Fibroblast of the conjunctiva (primary cell): ENCODE measurements at places on chromosomes 12 and 14.

- no peak for DNase-seq
These were observed 56.7 kb upstream of the LRFN5 start for GRCh38 chr14:41549821-41550607.

GRCh38 chr14:91349481-91350074, 68.0 kb downstream of the CCDC88C start:
- no peak for DNase-seq

- peak; percentile 28 for DNase-seq
These were observed 6.5 kb downstream of the C12orf43 start for GRCh38 chr12:121009741-121010140.

GRCh38 chr12:48690436-48690835, 8.4 kb upstream of the KANSL2 start:
- no peak for DNase-seq

DNA sequence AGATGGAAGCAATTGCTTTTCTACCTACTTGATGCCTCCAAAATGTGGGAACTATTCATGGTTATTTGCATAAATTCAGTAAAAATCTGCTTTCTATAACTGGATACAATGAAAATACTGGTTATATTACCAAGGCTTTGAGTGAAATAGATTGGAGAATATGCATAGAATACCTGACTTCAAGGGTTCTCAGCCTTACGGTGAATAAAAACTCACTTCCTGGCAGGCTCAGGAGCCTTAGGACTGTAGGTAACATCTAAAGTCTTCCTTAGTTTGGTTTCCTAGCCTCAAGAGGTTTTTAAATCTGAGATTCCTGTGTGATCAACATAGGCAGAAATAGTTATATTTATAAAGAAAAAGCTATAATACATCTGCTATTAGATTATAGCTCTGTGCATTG, 158.6 kb downstream of the SLC41A2 start:
- DNase-seq, result no peak

DNA sequence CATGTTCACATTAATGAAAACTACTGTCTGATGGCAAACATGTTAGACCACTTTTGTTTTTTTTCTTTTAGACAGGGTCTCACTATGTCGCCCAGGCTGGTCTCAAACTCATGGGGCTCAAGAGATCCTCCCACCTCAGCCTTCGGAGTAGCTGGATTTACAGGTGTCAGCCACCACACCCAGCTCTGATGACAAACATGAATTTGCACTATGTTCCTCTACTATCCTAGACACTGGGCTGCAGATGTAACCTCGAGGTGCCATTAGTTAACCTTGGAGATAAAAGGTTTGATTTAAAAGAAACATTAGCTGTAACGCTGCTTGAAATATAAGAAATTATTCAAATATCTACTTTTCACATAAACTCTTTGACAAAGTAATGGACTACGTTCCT, 8.1 kb downstream of the VPS37B start:
- DNase-seq, result no peak

DNA sequence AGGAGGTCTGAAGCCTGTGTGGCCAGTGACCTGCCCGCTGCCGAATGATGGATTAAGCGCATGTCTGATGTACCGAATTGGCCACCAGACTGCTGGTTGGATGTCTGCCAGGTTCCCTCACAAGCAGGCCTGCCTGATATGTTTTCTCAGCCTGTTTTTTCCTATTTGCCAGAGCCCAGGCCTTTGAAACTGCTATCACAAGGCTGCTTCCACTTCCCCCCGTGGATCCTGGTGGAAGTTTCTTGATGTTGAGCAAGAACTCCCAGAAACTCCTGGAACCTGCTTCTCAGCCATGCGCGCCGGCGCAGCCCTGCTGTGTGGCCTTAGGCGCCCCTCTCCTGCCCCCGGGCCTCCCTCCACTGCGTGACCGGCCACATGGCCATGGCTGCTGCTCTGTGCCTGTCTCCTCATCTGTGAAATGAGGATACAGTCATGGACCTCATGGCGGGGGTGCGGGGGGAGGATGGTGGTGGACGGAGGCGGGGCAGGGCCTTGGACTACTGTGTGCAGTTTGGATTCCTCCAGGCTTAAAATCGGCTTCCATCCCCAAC, 56.6 kb downstream of the CALM1 start:
- DNase-seq, result no peak

DNA sequence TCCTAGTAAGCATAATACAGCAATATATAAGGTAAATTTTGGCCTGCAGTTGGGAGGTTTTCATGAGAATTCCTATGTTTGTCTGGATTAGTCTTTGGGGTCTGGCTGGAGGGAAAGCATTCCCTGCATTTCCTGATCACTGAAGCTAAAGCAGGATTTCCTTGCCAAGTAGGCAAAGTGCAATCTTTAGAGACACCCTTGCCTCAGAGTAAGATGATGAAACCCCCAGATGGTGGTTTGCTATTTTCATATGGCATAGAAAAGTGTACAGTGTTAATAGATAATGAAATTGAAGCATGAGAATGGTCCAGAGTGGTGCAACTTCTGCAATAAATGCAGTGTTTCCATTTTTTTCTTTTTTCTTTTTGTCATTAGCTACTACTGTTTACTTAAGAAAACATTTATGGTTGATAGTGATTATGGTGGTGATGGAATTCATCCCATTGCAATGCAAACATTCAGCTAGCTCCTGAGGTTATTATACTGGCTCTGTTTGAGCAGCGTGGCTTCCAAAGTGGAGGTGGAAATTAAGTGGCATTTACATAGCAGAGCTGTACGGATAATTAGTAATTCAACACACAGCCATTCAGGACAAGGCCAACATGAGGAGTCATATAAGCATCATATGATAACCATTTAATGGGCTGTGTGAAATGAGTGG, 276.3 kb downstream of the DUSP6 start:
- no peak for DNase-seq

- DNase-seq, result no peak
These were observed 6.0 kb upstream of the STK38L start for GRCh38 chr12:27237790-27238771.

DNA sequence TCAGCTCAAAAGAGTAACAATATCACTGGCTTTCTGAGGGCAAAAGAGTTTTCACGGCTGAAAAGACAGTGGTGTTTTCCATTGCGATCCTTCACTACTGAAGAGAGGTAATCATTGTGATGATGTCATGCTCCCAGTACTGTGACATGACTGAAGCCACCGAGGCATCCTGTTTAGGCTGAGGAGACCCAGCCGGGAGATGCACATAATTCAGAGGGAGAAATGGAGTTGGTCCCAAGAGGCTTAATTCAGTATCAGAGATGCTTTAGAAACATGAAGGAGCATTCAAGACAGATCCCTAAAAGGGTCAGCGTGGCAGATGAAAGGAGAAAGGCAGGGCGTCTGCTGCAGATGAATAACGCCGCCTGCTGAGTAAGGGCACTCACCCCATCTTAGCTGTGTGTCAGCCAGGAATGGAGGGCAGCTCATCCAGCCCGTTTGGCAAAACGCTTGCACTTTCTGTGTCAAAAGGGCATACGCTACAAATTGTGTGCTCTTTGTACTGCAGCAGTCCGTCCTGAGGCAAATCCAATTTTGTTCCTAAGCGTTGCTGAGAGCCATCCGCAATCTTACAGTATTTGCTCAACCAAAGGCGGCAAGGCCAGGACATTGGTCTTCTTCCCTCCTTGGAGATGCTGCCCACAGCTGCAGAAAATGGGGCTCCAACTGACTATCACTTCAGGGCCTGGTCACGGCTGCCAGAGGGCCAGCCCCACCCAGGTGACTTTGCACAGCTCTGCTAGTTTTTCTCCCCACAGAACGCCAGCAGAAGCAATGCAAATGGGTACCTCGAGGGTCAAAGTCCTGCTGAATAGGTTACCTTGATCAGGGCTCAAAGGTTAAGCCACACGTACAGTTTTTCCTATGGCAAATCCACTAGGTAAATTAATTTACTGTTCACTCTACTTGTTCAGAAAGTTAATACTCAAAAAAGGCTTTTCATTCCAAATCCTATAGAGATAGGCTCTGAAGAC, 23.5 kb downstream of the CCDC92 start:
- DNase-seq, result no peak

- DNase-seq, result no peak
These were observed 1.3 kb downstream of the KRT78 start for GRCh38 chr12:52847335-52848102.

- no peak for DNase-seq
These were observed 125.6 kb upstream of the FGD4 start for GRCh38 chr12:32273712-32274111.

DNA sequence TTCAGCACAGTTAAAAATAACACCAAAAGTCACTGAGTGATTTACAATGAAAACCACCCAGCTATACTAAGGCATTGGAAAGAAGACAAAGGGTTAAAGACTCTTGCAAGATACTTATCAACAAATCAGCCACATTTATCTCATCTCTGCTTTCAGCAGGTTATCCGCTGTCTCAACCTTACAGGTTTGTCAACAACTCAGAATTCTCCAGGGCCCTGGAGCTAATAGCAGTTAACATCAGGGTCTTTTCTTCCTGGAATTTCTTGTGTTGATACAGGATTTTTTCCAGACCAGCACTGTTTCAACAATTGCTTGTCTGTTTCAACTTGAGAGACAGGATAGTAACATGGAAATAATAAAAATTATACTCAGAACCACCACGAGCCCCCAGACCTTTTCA, 3.5 kb downstream of the PKP2 start:
- no peak for DNase-seq

DNA sequence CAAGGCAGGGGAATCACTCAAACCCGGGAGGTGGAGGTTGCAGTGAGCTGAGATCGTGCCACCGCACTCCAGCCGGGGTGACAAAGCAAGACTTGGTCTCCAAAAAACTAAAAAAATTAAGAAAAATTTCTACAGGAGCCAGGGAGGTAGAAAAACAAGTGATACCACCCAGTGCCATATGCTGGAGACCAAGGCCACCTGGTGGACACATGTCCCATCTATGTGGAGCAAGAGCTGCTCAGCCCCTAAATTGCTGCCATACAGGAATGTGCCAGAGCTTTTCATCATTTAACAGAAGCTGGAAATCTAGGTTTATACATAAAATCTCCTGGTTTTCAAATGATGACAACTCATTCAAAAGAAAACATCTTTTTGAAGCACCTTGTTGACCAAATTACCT, 61.4 kb upstream of the ELK3 start:
- DNase-seq, result no peak

DNA sequence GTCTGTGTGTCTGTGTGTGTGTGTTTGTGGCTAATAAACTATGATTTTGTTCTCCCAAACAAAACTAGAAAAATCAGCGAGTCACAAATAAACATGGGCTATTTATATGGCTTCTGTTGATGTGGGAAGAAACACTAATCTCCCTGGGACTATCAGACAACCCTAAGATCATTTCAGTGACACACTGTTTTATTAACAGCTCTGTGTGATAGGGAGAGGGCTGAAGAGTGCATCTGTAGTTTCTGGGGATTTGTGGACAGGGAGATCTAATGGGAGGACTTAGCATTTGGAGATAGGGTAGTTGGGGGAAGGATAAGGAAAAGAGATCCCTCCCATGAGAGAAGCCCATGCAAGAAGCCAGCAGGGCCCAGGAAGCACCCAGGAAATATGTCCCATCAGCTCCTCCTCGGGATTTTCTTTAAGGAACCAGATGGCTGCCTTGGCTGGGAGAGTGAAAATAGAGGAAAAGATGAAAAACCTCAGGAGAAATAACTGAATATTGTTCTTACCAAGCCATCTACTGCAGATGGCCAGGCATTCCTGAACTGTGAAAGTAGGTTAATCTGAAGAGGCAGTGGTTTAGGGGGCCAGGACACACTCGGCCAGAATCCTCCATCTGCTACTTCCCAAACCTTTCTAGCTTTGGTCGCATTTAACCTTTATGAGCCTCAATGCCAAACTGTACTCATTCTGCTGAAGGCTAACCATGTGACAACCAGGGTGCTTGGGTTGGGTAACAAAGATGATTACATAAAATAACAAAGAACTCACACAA, 253.4 kb downstream of the BTG1 start:
- no peak for DNase-seq

DNA sequence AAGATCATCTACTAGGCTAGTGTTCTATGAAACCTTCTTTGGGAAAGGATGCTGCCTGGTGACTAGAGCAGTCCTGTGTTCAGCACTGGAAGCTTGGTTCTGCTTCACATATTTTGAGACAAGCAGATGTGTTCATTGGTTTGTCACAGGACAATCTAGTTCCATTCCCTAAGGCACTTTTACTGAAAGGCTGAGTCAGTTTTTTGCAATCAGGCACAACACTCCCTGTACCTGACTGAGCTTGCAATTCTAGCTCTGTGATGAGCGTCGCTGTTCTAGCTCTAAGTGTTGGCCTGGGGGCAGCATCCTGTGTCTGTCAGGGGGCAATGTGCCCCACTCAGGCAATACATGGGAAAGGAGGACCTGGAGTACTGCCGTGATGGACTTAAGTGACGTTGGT, 144.4 kb downstream of the CAND1 start:
- no peak for DNase-seq

DNA sequence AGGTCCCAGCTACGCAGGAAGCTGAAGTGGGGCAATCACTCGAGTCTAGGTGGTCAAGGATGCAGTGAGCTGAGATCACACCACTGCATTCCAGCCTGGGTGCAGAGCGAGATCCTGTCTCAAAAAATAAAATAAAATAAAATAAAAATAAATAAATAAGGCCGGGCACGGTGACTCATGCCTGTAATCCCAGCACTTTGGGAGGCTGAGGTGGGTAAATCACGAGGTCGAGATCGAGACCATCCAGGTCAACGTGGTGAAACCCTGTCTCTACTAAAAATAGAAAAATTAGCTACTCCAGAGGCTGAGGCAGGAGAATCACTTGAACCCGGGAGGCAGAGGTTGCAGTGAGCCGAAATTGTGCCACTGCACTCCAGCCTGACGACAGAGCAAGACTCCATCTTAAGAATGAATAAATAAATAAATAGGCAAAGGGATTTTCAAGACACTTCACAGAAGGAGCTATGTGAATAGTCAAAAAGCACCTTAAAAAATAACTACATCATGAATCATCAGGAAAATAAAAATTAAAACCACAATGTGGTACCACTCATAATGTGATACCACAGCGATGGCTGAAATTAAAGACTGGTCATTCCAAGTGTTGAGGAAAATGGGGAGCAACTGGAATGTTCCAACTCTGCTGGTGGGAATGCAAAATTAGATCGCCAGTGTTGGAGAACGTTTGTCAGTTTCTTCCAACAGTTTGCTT, 92.9 kb upstream of the TBX3 start:
- DNase-seq, result no peak

DNA sequence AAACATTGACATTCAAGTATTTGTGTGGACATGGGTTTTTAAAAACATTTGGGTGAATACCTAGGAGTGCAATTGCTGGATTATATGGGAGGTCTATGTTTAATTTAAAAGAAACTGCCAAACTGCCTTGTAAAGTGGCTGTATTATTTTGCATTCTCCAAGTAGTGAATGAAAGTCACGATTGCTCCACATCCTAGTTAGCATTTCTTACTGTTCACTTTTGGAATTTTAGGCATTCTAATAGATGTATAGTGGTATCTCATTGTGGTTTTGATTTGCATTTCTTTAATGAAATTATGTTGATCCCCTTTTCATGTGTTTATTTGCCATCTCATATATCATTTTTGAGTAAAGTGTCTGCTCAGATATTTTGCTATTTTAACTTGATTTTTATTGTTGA, 159.5 kb downstream of the FOXG1 start:
- no peak for DNase-seq
